HepG2 (cell line): ENCODE measurements at places on chromosomes 2 and 18. TPM values are rescaled to one million over a fixed set of nuclear protein-coding genes. Genes with fewer than 3 reads are reported as not detected.

Gene SPC25
- 26.5 and 45.9 TPM in 2 replicates for total RNA-seq

Gene SCTR
- total RNA-seq: not detected in 2 replicates

Gene TEX44
- total RNA-seq: not detected in 2 replicates

Gene LAMA1
- 0.44 and 0.52 TPM in 2 replicates for total RNA-seq

Gene TMEM169
- 4.3 and 4.5 TPM in 2 replicates for total RNA-seq

Gene ANKRD30BL
- total RNA-seq: not detected in 2 replicates

Gene ZC3H6
- total RNA-seq: 0.88 and 0.93 TPM in 2 replicates

Gene SLC30A3
- 0.38 TPM in 1 of 2 replicates, not detected in the other for total RNA-seq

Gene DIS3L2
- 20.3 and 23.9 TPM in 2 replicates for total RNA-seq

Gene UCN
- total RNA-seq: 0.36 and 1.2 TPM in 2 replicates

Gene RAB27B
- total RNA-seq: not detected in 2 replicates

Gene MAP3K19
- not detected in 2 replicates for total RNA-seq

Gene DTNA
- total RNA-seq: 8.5 and 12.1 TPM in 2 replicates

Gene BUB1
- total RNA-seq: 52.6 and 84.1 TPM in 2 replicates

Gene BOK
- total RNA-seq: 30.2 and 35.5 TPM in 2 replicates

Gene SAG
- not detected in 2 replicates for total RNA-seq
